Left ventricle myocardium inferior (tissue), 1 donor: ENCODE measurements at places on chromosomes 6 and 20.
A peak's percentile ranks its signal among the peaks of the same experiment; 100 is the strongest.

DNA sequence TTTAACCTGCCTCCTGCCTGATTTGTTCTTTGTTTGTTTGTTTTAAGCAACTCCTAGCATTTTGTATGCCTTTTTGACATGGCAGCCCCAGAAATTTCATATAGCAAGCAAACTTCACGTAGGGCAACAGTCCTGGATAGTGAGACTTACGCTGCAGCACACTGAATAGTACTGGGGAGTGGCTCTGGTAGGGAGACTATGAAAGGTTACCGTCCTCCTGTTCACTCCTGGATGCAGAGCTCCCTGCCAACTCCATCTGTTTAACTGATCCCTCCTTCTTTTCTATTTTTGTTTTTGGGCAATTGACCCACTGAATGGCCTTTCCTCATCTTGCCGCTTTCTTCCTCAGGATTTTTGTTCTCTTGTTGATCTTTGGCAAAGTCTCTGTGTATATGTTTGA, 44.5 kb upstream of the BMP6 start:
- DNase-seq: no peak

GRCh38 chr6:129981598-129981997, 36.8 kb upstream of the L3MBTL3 start:
- DNase-seq: no peak

DNA sequence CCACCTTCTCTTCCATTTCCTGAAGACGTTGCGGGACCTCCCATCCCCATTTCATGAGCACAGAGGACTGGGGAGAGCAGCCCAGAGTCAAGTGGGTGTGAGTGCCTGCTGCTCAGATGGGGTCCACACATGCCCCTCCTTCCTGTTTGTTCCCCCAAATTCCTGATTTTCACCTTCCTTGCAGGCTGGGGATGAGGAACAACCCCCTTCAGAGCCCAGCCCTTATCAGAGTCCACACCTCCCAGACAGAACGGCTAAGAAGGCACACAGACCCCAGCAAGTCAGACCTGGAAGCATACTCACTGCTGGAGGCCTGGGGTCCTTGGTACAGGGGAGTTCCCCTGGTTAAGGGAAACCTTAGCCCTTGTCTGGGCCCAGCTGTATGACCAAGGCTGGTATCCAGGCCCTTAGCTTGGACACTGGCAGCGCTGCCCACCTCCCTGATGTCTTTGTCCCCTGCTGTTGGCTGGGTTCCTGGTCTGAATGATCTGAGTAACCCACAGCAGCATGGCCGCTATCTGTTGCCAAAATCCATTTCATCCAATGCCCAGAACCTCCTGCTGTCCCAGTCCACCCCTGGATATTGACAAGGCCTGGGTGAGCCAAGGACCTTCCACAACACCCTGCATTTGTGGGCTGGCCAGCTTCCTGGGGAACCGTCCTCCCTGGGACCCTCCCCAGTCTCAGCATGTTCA, 230.9 kb downstream of the SYNDIG1 start:
- no peak for DNase-seq

DNA sequence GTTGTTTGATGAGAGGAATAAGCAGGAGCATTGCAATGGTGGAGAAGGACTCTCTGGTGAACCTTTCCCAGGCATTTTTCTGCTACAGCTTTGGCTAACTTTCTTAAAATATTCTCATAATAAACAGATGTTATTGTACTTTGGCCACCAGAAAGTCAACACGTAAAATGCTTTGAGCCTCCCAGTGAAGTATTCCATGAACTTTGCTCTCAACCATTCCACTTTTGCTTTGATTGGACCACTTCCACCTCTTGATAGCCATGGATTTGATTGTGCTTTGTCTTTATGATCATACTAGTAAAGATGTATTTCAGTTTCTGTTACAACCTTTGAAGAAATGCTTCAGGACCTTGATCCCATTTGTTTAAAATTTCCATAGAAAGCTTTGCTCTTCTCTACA, 241.1 kb downstream of the TENT5A start:
- no peak for DNase-seq

- DNase-seq: no peak
Observed at GRCh38 chr6:113050979-113051378, 703.8 kb downstream of the RFPL4B start.

DNA sequence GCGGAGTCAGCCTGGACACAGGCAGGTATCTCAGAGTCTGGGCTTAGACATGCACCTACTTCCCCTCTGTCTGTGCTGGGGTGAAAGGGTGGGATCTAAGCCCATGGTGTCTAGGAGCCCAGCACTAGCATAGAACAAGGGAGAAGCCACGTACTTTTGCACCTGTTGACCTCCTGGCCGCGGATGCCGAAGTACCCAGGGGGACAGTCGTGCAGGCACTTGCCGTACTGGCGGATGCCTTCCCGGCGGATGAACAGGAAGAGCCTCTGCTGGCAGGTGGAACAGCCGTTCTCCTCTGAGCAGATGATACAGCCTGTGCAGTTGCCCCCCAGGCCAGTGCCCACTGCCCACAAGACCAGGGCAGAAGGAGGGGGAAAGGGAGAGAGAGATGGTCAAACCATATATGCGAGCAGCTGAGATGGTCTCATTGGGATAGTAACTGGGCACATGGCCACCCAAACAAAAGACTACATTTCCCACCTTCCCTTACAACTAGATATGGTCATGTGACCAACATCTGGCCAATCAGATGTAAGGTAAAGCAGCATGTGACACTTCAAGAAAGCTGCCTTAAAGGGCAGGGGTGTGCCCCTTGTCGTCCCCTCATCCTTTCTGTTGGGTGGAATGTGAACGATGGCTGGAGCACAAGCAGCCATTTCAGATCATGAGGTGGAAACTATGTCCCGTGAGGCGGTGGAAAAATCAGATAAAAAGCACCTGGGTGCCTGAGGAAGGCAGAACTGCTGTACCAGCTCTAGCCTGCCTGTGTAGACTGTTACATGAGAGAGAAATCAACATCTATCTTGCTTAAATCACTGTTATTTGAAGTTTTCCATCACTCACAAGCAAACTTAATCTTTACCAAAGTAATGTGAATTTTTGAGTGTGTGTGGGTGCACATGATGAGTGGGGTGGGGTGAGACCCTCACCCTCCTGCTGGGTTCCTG, 34.0 kb downstream of the RSPO4 start:
- DNase-seq: no peak

DNA sequence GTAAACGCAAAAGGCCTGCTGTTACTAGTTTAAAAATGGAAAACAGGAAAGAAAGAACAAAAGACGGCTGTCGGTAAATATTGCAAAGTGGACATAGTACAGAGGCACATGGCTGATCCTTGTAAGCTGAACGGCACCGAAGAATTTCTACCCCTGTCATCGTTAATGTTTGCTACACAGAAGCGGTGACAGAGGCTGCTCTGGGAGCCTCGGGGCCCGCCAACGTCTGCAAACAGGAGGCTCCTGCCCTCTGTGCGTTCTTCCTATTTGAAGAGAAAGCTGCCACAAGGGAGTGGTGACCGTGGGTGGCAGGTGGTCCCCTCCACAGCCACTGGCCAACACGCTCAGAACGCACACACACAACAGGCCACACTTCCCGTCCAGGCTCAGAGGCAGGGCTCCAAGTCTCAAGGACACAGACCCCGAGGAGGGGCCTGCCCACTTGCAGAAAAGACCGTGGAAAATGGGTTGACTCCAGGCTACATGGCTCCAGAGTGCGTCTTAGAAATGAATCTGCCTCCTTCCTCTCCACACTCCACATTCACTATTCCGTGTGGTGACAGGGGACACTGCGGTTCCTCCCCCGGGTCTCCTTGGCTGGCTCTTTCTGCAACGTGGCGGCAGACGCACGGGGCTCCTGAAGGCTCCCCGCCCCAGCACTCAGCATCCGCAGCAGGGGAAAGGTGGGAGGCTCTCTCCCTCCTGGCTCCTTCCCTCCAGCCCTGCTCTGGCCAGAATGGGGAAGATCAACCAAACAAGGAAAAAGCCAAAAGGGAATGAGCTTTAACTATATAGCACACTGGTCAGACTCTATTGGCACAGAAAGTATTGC, 64.5 kb downstream of the GMPR start:
- DNase-seq: no peak

GRCh38 chr20:58002901-58003300, 225.6 kb downstream of the ANKRD60 start:
- DNase-seq: no peak

DNA sequence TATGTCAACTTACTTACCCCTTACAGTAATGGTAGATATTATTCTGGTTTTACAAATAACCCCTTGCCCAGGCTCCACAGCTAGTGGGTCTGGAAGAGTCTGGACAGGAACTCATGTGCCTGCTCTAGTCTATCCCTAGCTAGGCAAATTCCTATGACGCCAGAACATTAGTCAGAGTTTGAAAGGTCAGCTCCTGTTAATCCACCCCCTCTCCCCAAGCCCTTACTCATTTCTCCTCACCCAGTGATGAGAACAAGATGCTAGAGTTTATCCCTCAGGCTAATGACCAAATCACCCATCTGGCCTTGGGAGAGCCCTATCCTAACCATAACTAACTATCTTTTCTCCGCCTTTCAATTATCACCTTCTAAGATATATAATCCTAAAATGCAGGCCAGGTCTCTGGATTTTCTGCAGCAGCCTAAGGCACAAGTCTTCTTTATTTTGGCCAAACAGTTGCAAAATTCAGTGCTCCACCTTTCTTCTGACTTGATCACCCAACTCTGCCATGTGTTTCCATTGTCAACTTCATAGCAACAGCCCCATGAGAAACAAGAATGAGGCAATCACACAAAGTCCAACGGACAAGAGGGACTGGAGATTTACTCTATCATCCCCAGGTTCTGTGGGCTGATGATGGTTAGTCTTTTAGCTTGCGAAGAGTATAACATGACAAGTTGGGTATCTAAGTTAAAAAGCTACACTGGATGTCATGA, 113.3 kb downstream of the TASP1 start:
- no peak for DNase-seq

DNA sequence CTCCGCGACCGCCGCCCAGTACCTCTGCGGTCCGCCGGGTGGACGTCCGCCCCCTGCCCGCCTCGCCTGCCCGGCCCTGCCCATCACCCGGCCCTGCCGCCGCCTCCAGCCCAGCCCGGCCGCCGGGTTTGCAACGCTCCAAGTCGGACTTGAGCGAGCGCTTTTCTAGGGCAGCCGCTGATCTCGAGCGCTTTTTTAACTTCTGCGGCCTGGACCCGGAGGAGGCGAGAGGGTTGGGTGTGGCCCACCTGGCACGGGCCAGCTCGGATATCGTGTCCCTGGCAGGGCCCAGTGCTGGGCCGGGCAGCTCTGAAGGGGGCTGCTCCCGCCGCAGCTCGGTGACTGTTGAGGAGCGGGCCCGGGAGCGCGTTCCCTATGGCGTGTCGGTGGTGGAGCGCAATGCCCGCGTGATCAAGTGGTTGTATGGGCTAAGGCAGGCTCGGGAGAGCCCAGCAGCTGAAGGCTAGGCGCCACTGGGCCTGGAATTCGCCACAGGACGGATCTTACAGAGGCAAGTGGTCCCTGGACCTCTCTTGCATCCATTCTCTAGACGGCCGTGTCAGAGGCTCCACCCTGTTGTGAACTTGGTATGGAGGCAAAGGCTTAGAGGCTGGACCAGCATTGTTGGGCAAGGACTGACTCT, 11.8 kb downstream of the FAM110A start:
- DNase-seq: no peak

GRCh38 chr6:24666097-24666640, 530 bp downstream of the TDP2 start:
- DNase-seq: peak; percentile 26

GRCh38 chr6:100322886-100323285, 141.8 kb downstream of the SIM1 start:
- no peak for DNase-seq

DNA sequence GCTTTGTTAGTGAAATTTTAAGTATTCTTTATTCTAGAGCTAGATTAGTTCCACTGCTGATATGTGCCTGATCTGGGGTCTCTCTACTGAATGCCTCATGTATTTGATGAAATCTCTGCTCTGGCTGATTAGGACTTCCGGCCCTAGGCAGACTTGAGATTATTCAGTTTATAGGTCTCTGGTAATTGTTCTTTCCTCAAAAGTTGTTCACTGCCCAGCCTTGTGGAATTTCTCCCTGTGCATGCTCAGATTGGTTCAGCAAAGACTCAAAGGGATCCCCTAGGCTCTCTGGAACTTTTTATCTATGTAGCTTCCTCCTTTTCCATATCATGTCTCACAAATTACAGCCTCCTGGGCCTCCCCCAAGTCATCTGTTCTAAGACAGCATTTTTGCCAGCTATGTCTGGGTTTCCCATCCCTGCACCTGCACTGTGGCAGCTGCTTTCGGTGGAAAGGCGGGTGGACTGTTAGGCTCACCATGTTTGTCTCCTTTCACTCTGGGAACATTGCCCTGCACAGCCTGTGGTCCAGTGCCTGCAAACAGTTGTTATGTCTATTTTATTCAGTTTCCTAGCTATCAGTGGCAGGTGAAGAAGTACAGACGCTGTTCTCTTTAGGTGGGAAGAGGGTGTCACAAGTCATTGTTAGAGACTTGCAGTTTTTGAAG, 73.7 kb downstream of the RPP40 start:
- no peak for DNase-seq

DNA sequence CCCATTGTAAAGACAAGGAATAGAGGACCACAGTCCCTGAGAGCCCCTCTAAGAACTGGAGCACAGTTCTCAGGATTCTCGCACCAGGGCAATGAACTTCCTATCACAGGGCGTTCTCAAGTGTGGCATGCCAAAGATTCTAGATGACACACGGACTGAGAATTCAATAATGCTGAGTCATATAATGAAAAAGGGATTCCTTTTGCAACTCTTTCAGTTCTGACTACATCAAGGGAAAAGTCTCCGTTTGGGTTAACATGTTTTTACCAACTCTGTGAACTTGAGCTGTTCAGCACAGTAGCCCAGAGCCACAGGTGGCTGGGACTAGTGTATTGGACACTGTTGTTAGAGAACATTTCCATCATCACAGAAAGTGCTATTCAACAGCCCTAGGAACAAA, 3.4 kb downstream of the MED20 start:
- no peak for DNase-seq

DNA sequence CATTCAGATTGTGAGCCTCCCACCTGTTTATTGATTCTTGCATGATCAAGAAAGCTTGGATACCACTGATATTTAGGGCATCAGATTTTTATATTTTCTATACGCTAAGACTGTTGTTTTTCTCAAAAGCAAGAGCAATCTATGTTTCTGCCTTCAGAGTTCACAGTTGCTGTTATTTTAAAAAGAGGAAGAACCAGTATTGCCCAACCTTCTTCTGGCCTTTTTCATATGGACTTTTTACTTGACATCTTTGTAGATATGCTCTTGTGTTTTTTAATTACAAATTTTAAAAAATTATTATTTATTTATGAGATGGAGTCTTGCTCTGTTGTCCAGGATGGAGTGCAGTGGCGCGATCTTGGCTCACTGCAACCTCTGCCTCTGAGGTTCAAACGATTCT, 28.9 kb downstream of the SLC17A5 start:
- DNase-seq: no peak

DNA sequence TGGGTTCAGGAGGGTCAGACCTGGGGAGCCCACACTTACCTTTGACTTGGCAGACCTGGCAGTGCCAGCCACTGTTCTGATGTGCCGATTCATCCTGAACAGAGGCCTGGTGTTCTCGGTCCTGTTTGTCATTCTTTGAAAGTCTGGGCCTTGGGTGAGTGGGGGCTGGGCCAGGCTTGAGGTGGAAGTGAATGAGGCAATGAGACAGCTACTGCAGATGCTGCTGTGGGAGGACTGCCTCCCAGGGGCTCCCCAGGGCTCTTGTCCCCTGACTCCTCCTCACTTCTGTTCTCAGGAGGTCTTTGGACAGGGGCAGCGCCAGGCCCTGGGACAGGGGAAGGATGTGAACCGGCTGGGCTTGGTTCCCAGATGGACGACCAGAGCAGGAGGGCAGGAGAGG, 5.6 kb upstream of the TREML4 start:
- no peak for DNase-seq
